Stimulated activated CD4-positive, alpha-beta T cell treated with anti-CD3 and anti-CD28 coated beads, Interleukin-1b, Interleukin-23, amount 100 ng/mL, for 4 hours (primary cell): ENCODE measurements at places on chromosomes 13 and 19.

DNA sequence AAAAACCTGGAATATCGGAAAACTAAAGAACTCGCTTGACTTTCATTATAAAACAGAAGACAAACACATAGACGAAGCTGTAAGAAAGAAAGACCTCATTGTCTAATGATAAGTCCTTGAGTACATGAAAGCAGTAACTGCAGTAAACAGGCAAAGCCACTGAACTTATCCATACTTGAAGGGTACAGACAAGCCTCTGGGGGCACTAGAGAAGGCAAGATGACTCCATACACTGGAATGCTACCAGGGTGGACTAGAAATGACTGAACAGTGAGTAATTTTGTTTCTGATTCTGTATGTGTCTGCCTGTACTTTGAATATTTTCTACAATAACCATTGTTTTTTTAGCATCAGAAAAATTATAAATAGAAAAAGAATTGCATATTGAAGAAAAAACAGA is 507.9 kb downstream of the UQCRFS1 start:
- DNase-seq: no peak

DNA sequence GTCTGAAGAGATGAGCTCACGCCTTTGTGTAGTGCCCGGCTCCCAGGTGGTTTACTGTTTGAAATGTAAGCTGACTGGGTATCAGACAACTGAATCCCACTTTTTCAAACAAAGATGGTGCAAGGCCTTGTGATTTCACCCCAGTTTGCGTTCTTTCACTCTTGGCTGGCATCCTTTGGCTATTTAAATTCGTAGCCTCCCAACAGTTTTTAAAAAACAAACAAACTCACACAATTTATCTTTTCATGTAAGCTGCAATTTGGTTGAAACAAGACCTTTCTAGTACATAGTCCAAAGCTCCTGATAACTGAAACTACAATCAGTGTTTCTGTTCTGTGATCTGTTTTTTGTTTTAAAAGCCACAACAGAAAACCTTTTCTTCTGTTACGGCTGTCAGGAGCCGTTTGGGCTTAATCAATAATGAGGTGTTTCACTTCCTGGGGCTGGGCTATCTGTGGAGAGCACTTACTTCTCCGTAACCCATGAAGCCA is 65.1 kb upstream of the NPAS1 start:
- no peak for DNase-seq

DNA sequence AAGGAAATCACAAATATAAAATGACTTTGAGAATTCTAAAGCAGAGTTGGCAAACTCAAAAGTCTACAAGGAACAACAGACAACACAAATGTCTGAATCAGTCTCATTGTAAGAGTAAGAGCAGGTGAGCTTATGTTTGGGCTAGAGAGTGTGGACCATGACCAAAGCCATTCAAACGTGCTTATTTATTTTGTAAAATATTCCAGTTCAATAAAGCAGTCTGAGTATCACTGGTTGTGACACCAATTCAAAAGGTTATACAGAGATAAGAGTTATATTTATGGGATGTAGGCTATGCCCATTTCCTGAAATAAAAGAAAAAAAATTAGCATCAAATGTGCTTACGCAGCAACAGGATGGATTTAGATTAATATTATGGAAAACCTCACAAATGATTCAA is 251.6 kb downstream of the KLF5 start:
- no peak for DNase-seq

DNA sequence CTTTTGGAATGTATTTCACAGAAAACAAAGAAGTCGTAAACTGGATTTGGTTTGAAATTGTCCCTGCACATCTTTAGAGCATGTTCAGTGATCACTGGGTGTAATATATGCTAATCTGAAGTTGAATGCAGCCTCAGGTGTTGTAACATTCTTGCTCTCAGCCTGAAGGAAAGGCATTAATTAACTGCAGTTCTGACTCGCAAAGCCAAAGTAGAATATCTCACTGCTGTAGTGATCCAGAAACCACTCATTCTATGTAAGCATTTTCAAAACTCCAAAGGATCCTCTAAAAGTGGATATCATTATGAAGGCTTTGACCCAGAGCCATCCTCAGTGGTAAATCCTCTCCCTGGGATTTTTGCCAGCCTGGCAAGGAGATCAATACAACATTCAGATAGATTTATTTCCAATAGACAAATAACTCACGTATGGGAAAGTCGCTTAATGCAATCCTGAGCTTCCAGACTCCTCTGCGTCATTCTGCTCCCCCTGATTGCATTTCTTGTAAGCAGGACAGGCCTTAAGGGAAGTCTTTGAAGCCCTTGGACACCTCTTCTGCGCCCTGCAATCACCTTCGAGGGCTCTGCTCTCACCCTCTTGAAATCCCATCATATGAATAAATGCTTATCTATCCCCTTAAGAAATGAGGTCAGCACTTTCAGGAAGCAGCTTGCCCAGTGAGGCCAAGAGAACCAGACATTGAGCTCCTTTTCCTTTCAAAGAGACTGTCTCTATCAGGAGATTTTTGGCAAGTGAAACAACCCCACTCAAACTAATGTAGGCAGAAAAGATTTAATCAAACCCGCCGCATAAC is 301.7 kb upstream of the NBEA start:
- no peak for DNase-seq

- no peak for DNase-seq
These were observed 353.1 kb downstream of the ENOX1 start for GRCh38 chr13:43433691-43434141.

DNA sequence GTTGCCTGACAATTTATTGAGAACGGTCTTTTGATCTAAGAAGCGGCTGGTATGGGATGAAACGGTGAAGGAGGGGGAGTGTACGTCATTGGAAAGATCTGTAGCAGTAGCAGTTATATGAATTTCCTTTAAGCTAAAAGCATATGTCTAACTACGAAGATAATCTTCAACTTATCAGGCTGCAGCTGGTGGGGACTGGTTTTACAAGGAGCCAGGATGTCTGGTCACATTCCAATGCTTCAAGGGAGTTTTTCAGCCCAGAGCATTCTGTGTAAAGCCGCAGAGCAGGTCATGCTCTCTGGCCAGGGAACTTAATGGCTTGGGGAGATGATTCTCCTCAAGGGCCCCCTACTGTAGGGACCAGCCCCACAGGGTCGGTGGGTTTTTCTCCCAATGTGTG is 29.2 kb downstream of the CLEC4M start:
- DNase-seq: no peak
